ENCODE measurements at places on chromosomes 6 and 20. TPM values are rescaled to one million over a fixed set of nuclear protein-coding genes. Genes with fewer than 3 reads are reported as not detected.

Gene SASH1
- 10.5 TPM for total RNA-seq

GRCh38 chr6:7669742-7670141, 56.2 kb upstream of the BMP6 start:
- H3K27ac ChIP-seq = no peak overlapping the region
- peaks cover 34% of the 10 kb centered on the region for H3K4me1 ChIP-seq
- DNase-seq = peak; percentile 23
- H3K36me3 ChIP-seq = no peaks in the 10 kb centered on the region
- H3K27me3 ChIP-seq = no peaks in the 10 kb centered on the region

DNA sequence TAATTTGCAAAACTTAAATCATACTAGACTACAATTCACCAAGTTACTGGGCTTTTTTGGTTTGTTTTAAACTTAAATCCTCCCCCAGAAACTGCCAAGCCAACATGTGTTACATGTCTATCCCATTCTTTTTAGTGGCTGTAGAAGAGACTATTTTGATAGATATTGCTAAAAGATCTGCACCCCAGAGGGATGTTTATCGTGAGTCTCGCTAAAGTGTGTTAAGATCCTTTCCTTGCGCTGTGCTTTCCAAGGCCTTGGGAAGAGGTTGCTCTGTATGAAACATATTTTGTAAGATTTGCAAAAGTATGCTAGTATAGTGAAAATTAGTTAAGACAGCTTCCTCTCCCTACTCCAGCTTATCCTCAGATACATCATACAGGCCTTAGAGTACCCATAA, 63.0 kb downstream of the GPX5 start:
- no peak overlapping the region for H3K4me3 ChIP-seq
- H3K36me3 ChIP-seq = no peaks in the 10 kb centered on the region
- H3K27me3 ChIP-seq = no peaks in the 10 kb centered on the region
- DNase-seq = no peak
- no peak overlapping the region for H3K27ac ChIP-seq

GRCh38 chr6:82875573-82876185, 190.0 kb downstream of the UBE3D start:
- H3K4me1 ChIP-seq = peaks cover 60% of the 10 kb centered on the region
- peak; percentile 96 for DNase-seq
- no peaks in the 10 kb centered on the region for H3K36me3 ChIP-seq
